ENCODE measurements at places on chromosomes 1 and 21.

- H3K36me3 ChIP-seq = peaks cover under 1% of the 10 kb centered on the region
- DNase-seq = no peak
- H3K4me1 ChIP-seq = peaks cover 2% of the 10 kb centered on the region
- H3K4me3 ChIP-seq = no peak overlapping the region
- H3K27ac ChIP-seq = no peak overlapping the region
- no peaks in the 10 kb centered on the region for H3K27me3 ChIP-seq
These were observed 99.8 kb downstream of the INTS7 start for GRCh38 chr1:211935448-211935970.

DNA sequence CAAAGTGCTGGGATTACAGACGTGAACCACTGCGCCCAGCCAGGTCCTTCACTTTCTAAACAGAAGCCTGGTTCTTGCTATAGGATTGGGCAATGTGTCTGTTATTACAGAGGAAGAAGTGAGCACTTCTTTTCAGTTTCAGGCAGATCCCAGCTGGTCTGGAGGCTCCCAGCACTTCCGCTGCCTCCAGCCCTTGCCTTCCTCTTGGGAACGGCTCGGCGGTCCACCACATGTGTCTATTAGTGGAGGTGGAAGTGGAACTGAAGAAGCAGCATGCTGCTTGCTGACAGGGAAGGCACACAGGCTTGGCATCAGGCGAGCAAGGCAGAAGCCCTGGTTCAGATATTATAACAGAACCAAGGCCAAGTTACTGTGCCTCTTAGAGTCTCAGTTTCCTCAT, 17.0 kb downstream of the MKNK1 start:
- no peak overlapping the region for H3K27ac ChIP-seq
- no peak overlapping the region for H3K4me3 ChIP-seq
- no peaks in the 10 kb centered on the region for H3K27me3 ChIP-seq
- DNase-seq = no peak

DNA sequence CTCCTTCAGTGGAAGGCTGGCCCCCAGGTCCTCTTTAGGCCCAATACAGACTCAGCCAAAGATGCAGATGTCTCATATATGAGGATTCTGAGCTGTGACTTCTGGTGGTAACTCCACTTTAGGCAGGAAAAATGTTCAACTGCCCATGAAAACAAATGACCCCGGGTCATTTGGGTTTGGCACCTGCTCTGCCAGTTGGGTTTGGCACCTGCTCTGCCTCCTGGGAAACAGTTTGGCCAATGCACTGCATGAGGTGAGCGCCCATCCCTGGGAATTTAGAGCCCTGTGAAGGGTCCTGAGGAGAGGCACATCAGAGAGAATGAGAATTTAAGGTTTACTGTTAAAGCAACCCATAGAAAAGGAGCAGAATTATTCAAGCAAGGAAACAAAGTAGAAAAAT, 45.3 kb downstream of the B3GALT5 start:
- peak overlapping the region; percentile 75 for H3K27ac ChIP-seq
- DNase-seq = no peak
- H3K27me3 ChIP-seq = no peaks in the 10 kb centered on the region
- H3K36me3 ChIP-seq = peaks cover 33% of the 10 kb centered on the region
- H3K4me3 ChIP-seq = no peak overlapping the region

- no peak overlapping the region for H3K4me3 ChIP-seq
- H3K27me3 ChIP-seq = no peaks in the 10 kb centered on the region
- H3K36me3 ChIP-seq = no peaks in the 10 kb centered on the region
These were observed 9.5 kb upstream of the TARS2 start for GRCh38 chr1:150477733-150478132.

All from mesothelial cell of epicardium (in vitro differentiated cells).